ENCODE measurements at places on chromosomes 2 and 18.

DNA sequence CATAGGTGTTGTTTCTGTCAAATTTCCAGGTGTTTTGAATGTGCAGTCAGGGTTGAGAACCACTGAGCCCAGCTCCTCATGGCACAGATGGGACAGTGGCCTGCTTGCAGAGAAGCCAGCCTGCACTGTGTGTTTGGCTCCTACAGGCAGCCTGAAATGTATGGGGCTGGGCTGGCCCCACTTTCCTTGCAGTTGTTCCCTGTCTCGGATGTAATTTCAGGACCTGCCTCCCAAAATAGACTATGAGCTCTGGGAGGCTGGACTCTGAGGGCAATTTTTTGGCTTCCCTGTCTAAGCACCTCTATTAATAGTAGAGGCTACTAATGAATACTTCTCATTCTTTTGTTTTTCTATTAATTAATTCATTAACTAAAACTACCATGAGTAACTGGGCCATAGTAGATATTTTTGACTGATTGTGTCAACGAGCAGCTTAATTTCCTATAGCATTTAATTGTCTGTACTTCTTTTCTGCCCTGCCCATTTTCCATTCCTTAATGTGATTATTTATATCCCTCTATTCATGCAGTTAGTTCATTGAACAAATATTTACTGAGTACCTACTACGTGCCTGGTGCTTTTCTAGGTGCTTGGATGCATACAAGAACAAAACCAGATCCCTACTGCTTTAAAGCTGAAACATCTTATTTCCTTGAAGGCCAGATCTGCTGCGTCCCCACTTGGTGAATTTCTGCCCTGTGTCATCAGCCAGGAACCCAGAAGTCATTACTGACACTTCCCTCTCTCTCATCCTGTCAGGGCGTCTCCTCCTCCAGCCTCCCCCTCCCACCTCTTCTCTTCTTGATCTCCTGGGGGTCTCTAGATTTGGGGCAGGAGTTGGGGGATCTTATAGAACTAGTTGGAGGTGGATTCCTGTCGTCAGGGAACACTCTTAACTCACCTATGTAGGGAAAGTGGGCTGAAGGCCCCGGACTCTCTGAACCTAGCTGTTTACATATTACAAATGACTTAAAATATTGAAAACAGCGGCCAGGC, 16.3 kb downstream of the DYSF start:
- no peak for DNase-seq

- DNase-seq = no peak
Measured at GRCh38 chr2:20141056-20141762, 83.7 kb downstream of the SDC1 start.

- no peak for DNase-seq
Measured at GRCh38 chr2:235191486-235191885, 239.7 kb downstream of the SH3BP4 start.

DNA sequence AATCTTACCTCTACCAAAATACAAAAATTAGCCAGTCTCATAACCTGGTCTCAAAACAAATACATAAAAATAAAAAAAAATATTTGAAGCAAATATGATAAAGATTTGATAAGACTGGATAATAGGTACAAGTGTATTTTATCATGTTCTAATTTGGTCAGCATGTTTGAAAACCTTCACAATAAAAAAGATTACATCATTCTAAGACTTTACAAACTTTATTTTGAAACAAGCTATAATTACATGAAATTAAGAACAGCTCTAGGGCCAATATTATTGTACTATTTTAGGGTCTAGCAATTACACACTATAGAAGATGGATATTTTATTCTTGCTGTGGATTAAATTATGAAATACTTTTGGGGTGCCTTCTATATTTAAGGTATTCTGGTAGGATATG, 29.4 kb upstream of the MCM6 start:
- no peak for DNase-seq

DNA sequence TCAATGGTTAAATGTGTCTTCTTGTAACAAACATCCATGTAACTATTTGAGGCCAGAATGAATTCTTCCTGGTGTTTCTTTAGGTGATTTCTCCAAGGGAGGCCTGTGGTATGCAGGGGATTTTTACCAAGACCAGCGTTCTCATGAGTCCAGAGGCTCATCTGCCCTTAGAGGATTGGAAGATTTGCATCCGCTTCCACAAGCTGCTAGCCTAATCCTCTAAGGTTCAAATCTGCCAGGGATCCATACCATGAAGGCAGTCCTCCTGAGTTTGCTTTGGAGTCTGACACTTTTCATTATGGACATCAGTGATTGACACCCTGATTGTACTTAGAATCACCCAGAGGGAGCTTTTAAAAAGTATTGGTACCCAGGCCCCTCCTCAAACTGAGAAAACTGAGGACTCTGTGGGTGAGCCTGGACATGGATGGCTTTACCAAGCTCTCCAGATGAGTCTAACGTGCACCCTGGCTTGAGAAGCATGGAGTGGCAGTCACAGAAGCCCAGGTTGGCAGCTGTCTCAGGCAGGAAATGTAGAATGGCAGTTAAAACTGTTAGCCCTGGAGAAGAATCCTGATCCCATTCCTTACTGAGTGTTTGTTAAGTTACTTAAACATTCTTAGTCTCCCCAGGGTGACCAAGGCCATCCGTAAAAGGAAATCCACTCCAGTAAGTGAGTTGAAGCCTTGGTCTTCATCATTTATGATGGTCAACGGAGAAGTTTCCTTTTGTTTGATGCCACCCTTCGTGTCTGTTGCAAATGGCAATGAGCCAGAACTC, 95.3 kb upstream of the RMDN2 start:
- DNase-seq = no peak

DNA sequence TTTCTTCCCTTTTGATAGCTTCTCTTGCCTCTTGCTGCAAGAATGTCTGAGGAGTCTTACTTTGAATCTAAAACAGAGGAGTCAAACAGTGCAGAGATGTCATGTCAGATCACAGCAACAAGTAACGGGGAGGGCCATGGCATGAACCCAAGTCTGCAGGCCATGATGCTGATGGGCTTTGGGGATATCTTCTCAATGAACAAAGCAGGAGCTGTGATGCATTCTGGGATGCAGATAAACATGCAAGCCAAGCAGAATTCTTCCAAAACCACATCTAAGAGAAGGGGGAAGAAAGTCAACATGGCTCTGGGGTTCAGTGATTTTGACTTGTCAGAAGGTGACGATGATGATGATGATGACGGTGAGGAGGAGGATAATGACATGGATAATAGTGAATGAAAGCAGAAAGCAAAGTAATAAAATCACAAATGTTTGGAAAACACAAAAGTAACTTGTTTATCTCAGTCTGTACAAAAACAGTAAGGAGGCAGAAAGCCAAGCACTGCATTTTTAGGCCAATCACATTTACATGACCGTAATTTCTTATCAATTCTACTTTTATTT, 133.5 kb upstream of the CDCA7 start:
- no peak for DNase-seq

Data from common myeloid progenitor, CD34-positive (primary cell).